ENCODE measurements at places on chromosomes 16 and 17.

DNA sequence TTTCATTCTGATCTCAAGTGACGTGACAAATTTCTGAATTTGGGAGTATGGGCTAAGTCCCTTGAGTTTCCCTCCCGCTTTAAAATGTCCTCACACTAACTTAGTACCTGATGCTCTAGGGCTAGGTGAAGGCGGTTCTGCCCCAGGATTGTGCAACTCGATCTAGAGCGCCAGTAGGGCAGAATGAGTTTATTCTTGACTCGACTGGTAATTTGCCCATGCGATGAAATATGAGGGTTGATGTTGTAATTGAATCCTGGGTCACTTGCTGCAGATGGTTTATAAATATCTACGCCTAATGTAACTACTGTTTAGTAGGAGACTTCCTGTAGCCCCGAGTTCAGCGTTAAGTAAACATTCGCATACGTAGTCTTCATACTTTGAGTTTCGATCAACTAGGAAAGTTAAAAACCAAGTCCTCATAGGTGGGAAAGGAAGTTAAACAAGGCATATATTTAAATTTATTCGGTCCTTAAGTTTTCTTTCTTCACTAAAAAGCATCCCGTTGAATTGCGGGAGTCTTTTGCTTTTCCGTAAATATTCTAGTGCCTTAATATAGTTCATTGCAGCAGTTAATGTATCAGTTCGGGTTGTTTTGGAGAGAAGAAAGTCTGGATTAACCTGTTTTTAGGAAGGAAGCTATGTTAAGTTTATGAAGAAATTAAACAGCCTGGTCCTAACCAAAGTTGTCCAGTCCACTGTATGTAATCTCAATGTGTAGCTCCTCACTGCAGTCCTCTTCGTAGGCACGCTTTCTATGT lies 1.6 kb downstream of the CTCF start:
- DNase-seq, result peak; percentile 70

DNA sequence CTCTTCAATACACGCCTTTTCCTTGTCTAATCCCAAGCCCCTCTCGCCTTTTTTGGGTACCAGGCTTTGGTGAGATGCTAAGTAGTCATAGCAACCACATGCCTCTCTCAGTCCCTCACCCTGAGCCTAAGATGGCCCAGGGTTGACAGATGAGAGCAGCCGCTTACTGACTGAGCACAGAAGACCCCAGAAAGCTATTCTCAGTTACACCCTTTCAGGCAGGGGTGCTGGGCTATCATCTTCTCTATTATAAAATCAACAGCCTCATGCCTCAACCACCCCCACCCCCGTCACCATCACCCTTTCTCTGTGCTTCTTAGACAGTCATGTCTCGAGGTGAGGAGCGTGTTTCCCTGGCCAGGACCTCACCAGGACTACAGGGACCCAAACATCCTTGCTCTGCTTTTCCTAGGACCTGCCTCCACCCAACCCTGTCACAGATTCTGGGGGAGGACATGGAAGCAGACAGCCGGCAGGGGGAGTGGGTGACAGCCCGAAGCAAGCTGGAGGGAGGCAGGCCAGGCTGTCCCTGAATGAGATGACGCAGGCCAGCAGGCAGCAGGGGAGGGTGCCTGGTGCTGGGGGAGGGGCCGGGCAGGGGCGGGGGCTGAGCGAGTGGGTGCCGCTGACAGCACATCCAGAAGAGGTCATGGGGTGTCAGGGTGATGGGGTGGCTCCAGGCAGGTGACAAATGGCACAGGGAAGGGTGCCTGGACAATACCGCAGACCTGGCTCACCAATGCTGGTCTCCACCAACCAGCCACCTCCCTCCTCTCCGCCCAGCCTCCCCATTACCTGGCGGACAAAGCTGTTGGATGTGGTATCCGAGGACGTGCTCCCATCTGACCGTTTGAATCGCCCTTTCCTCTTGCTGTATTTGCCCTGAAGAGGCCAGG lies 3.1 kb downstream of the CACNB1 start:
- DNase-seq, result no peak

- DNase-seq, result no peak
These were observed 31.4 kb downstream of the IRX5 start for GRCh38 chr16:54962045-54962444.

GRCh38 chr16:29806099-29806579 lies at the start of gene MAZ:
Gene MAZ, plus strand, starts transcription at chr16:29806529. Its CDS starts 173 bp downstream, at chr16:29806702.
- DNase-seq, result peak; percentile 77

GRCh38 chr16:81696961-81697615 lies 82.0 kb upstream of the PLCG2 start:
- DNase-seq, result peak; percentile 47

- no peak for DNase-seq
These were observed 6.4 kb upstream of the SLC38A10 start for GRCh38 chr17:81301195-81302144.

GRCh38 chr17:35784895-35785294 lies 10.5 kb downstream of the MMP28 start:
- DNase-seq, result peak; percentile 22

DNA sequence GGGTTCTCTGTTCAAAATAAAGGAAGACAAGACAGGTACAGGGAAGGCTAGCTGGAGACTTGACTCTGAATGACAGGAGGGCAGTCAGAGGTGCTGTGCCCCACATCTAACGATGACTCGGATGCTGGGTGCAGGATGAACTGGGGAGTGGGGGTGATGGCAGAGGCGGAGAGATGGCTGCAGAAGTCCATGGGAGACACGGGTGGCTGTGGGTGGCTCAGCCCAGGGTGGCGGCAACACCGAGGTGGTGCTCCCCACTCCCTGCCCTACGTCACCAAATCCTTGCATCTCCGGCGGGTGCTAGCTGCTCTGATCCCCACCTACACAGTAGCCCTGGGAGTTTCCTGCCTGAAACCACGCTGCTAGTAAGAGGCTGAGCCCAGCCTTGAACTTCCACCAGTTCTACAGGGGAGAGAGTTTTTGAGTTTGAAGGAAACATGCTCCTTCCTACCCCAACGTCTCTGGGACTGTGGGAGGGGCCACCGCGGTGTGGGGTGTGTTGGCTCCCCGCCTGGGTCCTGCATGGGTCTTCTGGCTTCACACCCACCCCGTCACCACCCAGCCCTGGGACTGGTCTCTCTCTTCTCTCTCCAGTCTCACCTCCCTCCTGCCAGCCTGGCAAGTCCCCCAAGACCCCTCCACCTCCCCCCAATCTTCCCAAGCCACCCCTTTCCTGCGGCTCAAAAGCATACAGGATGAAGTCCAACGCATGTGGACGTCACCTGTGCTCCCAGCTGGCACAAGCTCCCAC lies 4.5 kb downstream of the GSG1L start:
- no peak for DNase-seq

DNA sequence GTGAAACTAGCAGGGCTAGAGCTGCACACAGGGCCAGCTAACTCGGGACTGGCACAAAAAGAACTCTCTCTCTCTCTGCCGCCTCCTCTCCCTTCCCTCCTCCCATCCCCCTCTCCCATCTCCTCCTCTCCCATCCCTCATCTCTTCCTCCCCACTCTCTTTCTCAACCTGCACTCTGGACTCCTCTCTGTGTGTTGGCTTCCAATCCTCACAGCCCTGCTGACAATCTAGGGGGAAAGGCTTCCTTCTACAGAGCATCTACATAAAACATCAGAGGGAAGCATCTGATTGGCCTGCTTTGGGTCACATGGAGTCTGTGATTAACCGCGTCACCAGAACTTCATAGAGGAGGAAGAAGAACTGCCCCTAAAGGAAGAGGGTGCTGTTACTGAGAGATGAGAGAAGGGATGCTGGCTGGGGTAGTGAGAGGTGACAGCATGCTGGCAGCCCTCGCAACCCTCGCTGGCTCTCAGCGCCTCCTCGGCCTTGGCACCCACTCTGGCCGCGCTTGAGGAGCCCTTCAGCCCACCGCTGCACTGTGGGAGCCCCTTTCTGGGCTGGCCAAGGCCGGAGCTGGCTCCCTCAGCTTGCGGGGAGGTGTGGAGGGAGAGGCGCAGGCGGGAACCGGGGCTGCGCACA lies 12.8 kb upstream of the ZFP90 start:
- DNase-seq, result no peak

GRCh38 chr17:61225178-61225882 lies 174.3 kb upstream of the TBX2 start:
- no peak for DNase-seq

GRCh38 chr17:10931133-10931532 lies 93.2 kb upstream of the PIRT start:
- DNase-seq, result no peak

DNA sequence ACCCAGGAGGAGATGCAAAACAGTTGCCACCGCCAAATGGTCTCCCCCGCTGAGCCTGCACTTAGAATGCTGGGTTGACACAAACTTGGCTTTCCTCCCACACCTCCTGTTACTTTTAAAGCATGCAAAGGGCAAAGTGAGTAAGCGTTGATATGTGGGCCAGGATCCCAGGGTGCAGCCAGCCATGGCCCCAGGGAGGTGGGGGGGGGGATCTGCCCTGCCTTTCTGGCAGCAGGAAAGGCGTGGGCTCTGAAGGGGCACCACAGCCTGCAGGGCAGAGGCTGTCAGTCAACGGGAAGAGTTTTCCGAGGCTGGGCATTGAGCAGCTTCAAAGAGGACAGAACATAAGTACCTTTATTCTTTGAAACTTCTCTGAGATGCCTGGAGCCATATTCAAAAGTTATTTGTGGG lies 142.3 kb downstream of the ABCC12 start:
- DNase-seq, result peak; percentile 96

GRCh38 chr17:64102627-64103390 lies 27.1 kb downstream of the ERN1 start:
- DNase-seq, result no peak

- no peak for DNase-seq
These were observed 26.1 kb upstream of the MLKL start for GRCh38 chr16:74726716-74727115.

- no peak for DNase-seq
These were observed 4.0 kb downstream of the CES2 start for GRCh38 chr16:66939366-66939765.

DNA sequence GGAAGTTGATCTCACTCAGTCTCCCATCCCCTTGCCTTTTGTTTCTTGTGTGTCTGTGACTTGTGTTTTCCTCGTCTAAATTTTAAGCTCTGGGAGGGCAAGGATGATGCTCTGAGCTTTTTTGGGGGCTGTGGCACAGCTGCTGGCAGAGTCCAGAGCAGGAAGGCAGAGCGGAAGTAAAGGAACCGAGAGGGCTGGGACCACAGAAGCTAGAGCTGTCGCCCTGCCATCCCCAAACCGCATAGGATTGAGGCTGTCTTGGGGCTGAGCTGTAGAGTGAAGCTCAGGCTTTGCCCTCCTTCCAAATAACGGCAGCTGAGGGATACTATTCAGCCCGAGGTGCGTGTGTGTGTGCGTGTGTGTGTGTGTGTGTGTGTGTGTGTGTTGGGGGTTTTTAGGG lies 3.8 kb upstream of the DNAH2 start:
- DNase-seq, result no peak

DNA sequence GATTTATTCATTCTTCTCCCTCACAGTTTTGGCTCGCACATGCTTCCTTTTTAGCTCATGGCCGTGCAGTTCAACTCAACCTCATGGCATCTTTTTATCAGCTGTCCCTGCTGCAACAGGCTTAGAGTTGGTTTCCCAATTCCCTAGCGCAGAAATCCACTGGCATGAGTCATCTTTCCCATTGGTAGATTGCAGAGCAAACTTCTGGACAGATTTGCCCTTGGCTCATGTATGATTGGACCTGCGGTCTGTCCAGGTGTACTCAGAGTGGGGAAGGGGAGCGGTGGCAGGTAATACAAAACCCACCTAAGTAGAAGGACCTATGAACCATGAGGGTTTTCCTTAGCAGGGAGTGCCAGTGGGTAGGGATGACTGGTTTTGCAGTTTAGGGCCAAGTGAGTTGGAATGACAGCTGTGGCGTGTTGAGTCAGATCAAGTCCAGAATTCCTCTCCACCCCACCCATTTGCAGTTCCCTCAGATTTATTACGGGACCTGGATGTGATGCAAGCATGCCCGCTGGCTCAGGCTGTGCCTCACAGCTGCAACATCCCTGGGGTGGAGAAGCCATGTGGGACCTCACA lies 584.7 kb downstream of the WWOX start:
- DNase-seq, result no peak

GRCh38 chr16:58077796-58078195 lies 51.4 kb downstream of the CFAP20 start:
- DNase-seq, result no peak

- no peak for DNase-seq
These were observed 7.8 kb upstream of the AHSP start for GRCh38 chr16:31519759-31520431.

- DNase-seq, result no peak
These were observed 3.6 kb upstream of the POLG2 start for GRCh38 chr17:64500487-64500859.

DNA sequence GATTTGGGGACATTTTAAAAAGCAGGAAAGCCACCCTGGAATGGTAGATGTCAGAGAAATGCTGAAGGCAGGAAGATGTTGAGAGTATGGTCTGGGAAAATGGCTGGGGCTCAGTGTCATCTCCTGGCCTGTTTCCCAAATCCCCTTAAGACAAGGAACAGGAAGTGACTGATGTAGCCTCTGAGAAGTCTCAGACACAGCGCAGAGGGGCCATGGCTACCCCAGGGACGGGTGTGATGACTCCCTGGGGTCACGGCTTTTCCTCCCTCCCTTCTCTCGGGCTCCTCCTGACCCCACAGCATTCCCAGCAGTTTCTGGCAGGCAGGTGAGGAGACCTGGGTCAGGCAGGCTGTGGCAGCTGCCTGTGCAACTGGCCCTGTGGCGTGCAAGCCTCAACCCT lies 45.4 kb downstream of the RAP1GAP2 start:
- DNase-seq, result no peak

DNA sequence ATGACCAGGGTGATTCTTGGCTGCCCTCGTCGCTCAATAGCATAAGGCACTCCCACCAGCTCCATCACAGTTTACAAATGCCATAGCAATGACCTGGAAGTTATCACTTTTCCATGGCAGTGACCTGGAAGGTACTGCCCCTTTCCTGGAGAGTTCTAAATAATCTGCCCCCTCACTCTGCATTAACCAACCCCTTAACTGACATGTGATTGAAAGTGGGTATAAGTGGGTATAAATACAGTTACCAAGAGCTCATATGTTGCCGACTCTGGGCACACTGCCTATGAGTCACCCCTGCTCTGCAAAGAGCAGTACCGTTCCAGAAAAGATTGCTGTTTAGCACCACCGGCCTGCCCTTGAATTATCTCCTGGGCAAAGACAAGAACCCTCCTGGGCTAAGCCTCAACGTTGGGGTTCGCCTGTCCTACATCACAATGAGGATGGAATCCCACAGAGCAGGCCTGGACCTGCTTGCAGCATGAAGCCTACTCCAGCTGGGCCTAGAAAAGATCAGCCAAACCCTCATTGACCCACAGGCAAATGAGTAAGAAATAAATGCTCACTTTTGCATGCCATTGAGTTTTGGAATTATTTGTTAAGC lies 95.2 kb upstream of the SEC14L1 start:
- DNase-seq, result no peak

DNA sequence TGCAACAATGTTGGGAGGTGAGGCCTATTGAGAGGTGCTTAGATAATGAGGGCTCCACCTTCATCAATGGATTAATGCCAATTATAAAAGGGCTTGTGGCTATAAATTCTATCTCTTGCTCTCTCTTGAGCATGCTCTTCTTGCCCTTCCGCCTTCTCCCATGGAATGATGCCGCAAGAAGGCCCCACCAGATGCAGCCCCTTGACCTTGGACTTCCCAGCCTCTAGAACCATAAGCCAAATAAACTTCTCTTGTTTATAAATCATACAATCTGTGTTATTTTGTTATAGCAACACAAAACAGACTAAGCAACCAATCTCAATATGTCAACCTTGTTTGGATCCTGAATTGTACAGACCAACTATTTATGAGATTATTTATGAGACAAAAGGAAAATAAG lies 20.0 kb downstream of the MYH10 start:
- no peak for DNase-seq

- DNase-seq, result no peak
These were observed 37.7 kb upstream of the TOX3 start for GRCh38 chr16:52584354-52585320.

- no peak for DNase-seq
These were observed 12.1 kb upstream of the FOXF1 start for GRCh38 chr16:86498155-86498670.

Measured in renal cortical epithelial cell (primary cell).